Stimulated activated CD8-positive, alpha-beta memory T cell treated with anti-CD3 and anti-CD28 coated beads, Interleukin-4, amount 100 ng/mL, for 1 hour (primary cell): ENCODE measurements at places on chromosomes 16 and 17.

GRCh38 chr17:65228734-65229620 lies 91.8 kb downstream of the RGS9 start:
- peak; percentile 16 for DNase-seq

DNA sequence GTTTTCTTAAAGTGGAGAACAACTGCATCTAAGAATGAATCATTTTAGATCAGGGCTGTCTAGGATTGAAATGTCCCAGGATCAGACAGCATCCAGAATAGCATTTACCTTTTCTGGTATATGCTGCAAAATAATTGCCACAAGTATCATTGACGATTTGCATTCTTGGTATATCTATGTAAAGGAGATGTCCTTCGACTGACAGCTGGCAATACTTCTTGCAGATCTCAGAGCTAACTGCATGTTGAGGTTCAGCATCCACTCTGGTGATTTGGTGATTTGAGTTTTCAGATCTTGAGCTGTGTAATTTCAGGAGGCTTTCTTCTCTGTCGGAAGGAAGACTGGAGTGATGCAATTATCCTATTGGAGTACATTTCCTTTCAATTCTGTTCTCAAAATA lies 78.1 kb upstream of the CPHXL start:
- DNase-seq = no peak

DNA sequence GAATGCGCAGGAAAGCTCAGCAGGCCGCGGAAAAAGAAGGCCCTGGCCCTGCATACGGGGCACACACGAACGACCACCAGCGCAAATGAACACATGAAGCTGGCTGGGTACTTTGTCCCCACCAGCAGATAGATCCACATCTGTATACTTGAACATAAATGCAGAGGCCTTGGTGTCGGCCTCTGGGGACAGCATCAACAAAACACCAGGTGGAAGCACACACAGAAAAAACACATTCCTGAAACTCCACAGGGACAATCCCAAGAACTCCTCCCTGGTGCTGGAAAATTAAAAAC lies 606 bp upstream of the ZBTB4 start:
- DNase-seq = no peak

GRCh38 chr16:78524066-78524595 lies 424.7 kb downstream of the WWOX start:
- DNase-seq = no peak

DNA sequence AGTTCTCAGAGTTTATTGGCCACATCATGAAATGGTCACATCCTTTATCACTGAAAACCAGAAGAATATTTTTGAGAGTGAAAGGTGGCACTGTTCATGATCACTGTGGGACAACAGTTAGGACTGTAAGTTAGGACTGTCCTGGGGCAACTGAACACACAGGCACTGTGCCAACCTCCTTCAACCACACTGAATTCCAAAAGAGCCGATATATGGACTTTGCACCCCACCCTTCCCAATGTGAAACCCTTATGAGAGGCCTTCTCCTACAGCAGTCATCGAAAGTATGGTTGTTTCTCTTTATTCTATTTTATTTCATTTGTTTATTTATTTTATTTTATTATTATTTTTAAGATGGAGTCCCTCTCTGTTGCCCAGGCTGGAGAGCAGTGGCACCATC lies 353.5 kb downstream of the TOX3 start:
- DNase-seq = no peak

DNA sequence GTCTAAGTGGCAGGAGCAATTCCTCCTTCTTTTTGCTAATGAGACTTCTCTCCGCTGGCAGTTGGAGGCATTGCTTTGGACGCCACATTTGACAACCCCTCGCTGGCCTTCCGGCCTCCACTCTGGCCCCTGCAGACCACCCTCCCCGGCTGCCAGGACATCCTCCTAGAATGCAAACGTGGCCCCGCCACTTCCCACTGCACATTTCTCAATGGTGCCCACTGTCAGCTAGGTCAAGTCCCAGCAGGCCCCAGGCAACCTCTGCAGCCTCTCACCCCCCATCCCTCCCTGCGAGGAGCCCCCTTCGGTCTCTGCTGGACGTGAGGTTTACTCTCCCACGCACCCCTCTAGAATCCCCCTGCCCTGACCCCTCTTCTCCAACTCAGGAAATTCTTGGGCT lies 250.3 kb downstream of the FOXL1 start:
- no peak for DNase-seq

GRCh38 chr17:39062846-39063680 lies 88.4 kb downstream of the PLXDC1 start:
- DNase-seq = no peak

- DNase-seq = no peak
Measured at GRCh38 chr17:72222661-72223380, 102.0 kb downstream of the SOX9 start.

GRCh38 chr16:81696961-81697615 lies 82.0 kb upstream of the PLCG2 start:
- DNase-seq = peak; percentile 36
